Activated B cell treated with CpG ODN at 0.5 μM for 24 hours (primary cell): ENCODE measurements at places on chromosomes 1 and 21.
A peak's percentile ranks its signal among the peaks of the same experiment; 100 is the strongest.

- no peak for DNase-seq
Observed at GRCh38 chr1:226404904-226405222, 3.0 kb downstream of the PARP1 start.

- no peak for DNase-seq
Observed at GRCh38 chr1:43651902-43652301, 2.0 kb downstream of the KDM4A start.

DNA sequence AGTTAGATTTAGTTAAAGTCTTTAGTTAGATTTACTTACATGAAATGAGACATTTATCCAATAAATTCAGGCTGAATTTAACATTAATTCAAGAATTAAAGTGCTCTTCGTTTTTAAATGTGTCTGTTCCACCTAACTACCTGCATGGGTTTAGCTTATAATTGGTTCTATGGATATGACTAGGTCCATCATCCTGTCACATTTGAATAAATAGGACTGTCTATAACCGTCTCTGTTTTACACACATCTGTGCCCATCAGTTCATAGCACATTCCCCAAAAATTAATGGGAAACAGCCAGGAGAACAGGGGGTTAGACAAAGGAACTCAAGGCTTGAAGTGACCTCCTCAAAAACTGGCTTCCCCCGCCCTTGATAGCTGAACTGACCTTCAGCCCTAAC is 219.6 kb downstream of the MRPL39 start:
- no peak for DNase-seq

DNA sequence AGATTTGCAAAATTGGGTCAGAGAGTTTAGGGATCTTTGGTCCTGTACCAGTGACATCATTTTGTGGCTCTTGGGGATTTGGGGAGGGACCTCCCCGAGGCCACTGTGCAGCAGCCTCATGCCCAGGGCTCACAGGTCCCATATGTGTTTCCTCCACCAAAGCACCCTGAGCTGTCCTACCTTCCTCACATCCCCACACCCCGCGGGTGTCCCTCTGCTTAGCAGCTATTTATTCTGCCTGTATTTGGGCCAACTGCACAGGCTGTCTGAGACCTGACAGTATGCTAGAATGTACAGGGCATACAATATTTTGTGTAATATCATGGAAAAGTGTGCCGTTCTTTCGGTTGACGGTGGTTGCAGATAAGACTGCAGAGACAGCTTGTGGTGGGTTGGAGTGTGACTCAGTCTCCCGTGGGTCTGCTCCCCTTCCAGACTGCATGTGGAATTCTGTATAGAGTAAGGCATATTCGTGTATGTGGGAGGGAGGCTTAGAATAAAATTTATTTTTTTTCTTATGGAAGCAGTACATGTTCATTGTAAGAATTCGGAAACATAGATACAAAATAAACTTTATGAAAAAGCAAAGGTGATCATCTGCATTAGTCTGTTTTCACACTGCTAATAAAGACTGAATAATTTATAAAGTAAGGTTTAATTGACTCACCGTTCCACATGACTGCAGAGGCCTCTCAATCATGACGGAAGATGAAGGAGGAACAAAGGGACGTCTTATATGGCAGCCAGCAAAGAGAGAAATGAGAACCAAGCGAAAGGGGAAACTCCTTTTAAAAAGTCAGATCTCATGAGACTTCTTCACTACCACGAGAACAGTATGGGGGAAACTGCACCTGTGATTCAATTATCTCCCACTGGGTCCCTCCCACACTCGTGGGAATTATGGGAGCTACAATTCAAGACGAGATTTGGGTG is 84.4 kb downstream of the ADARB1 start:
- DNase-seq: no peak

DNA sequence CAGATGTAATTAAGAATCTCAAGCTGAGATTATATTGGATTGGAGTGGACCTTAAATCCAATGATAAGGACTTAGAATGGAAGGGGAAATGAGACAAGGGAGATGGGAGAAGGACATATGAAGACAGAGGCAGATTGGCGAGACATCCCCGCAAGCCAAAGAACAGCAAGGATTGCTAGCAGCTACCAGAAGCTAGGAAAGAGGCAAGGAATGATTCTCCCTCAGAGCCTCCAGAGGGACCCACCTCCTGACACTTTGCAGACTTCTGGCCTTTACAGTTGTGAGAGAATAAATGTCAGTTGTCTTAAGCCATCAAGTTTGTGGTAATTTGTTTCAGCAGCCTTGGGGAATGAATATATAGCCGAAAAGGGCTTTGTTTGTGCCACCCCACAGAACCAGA is 20.7 kb downstream of the METTL13 start:
- no peak for DNase-seq

- DNase-seq: peak; percentile 42
Observed at GRCh38 chr1:112956544-112957132, 642 bp upstream of the SLC16A1 start.

DNA sequence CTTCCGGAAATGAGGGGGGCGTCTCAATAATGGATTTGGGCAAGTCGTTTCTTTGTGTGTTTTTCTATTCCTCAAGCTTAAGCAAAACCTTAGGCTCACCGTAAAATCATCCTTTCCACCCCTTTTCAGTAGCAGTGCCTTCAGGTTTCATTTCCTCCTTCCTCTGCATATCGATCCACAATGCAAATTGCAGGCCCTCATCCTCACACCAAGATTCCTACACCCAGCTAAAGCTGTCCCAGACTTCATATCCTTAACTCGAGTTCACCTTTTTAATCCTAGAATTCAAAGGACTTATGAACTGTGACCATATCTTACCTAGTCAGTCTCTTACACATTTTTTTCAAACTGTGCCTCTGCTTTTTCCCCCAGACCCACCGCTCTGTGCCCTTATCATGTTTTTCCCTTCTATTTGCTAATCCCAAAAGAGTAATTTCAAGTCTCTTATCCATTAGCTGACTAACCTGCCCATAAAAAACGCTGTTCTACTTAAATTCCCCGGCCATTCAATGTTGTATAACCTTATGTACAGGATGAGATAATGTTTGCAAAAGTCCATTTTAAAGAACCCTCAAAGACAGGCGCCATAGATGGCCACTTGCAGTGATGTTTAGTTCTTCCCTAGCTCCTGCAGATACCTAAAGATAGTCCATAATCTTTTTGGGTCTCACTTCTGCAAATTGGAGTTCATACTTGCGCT is 1.5 kb downstream of the AKIRIN1 start:
- no peak for DNase-seq

DNA sequence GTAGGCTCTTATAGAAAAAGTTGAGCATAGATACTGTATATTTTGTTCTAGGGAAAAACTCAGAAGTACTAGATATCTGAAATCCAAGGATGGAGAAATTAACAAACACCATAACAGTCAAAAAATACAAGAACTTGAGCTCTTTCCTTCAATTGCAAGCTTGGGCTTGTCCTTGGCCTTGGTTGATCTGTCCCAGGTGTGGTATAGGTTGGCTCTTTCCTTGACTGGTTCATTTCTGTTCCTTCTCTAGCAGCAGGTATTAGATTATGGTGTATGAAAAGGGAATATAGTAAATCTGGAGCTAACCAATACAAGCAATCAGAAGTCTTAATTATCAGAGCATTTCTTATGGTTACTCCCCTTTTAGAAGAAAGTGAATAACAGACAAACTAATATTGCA is 198.6 kb downstream of the GPATCH2 start:
- DNase-seq: no peak

DNA sequence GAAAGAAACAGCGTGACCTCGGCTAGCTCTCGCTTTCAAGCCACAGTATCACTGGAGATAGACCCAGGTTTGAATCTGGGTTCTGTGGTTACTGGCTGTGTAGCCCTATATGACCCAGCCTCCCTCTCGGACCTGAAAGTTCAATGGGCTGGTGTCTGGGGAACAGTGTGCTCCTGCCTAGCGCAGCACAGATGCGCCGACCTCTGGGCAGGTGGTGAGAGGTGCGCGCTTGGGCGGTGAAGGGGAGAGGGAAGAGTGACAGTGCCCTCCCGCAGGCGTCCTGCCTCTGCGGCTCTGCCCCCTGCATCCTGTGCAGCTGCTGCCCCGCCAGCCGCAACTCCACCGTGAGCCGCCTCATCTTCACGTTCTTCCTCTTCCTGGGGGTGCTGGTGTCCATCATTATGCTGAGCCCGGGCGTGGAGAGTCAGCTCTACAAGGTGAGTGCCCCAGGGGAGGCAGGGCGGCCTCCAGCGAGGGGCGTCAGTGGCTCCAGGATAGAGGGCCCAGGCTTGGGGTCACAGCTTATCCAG is 10.5 kb downstream of the SERINC2 start:
- peak; percentile 65 for DNase-seq

GRCh38 chr1:193156822-193157142 is 29.6 kb downstream of the B3GALT2 start:
- no peak for DNase-seq

GRCh38 chr1:203189951-203190352 is 3.4 kb upstream of the CHI3L1 start:
- no peak for DNase-seq

DNA sequence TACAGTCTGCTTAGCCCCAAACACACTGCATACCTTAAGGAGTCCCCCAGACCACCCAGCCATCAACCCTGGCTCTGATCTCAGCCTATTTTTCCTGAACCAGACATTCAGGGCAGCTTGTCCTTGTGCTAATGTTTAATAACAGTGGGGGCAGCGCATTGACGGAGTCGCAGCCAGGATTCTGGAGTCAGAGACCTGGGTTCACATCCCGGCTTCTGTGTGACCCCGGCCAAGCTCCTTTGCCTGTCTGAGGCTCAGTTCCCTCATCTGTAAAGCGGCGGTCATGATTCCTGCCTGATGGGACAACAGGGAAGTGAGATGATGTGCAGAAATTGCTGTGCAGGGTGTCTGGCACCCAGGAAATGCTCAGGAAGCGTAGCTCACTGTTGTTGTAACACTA is 63.1 kb downstream of the MATN1 start:
- DNase-seq: no peak

GRCh38 chr1:205827623-205828022 is 14.6 kb upstream of the SLC41A1 start:
- no peak for DNase-seq

- DNase-seq: no peak
Observed at GRCh38 chr1:87185077-87185476, 143.6 kb upstream of the LMO4 start.

DNA sequence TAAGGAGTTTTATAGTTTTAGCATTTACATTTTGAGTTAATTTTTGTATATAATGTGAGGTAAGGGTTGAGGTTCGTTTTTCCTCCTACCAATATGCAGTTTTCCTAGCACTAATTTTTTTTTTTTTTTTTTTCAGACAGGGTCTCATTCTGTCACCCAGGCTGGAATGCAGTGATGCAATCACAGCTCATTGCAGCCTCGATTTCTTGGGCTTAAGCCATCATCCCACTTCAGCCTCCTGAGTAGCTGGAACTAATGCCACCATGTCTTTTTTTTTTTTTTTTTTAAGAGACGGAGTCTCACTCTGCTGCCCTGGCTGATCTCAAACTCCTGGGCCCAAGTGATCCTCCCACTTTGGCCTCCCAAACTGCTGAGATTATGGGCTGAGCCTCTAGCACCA is 2.5 kb upstream of the UBASH3A start:
- DNase-seq: no peak

- DNase-seq: no peak
Observed at GRCh38 chr1:207461649-207462048, 7.5 kb downstream of the CR2 start.

DNA sequence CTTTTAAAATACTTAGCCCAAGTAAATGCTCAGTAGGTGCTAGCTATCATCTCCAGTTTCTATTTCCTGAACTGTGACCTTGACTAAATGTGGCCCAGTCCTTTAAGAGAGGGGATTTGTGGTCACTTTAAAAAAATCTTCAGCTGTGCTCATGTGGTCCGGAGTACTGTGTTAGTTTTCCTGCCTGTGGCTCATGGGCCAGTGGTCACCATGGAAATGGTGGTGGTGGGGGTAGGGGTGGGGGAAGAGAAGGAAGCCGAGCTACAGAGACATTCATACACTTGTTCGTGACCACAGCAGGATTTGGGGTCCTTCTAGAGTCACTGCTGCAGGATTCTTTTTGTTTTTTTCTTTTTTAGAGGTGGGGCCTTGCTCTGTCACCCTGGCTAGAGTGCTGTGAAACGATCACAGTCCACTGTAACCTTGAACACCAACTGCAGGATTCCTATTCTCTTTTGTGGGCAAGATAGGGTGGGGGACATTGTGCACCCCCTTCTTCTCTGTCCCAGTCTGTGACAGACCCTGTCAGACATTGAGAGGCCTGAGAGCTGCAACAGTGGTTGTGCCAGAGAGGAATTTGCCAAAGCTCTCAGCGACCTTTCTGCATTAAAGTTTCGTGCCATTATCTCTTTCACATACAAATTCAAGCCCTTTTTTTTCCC is 25.8 kb downstream of the KIF26B start:
- no peak for DNase-seq

GRCh38 chr21:39637971-39638240 is 25.2 kb downstream of the B3GALT5 start:
- no peak for DNase-seq

DNA sequence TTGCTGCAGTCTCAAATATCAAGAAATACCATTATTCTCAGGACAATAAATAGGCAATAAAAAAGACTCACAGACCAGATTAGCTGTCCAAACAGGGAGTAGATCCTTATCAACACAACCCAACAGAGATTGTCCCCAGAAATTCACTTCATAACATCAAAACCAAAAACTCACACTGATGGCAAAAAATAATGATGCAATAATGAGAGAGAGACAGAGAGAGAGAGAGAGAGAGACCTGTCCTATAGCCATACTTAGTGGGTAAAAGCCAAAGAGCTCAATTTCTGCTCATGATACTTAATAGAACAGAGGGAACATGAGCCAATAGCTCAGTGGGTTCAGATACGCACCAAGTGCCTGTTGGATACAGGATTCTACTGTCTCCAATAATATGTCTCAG is 244.5 kb downstream of the FAM72C start:
- no peak for DNase-seq

- no peak for DNase-seq
Observed at GRCh38 chr1:69271587-69272125, 296.1 kb upstream of the LRRC7 start.

- DNase-seq: no peak
Observed at GRCh38 chr1:48235652-48236051, 13.1 kb downstream of the SLC5A9 start.

DNA sequence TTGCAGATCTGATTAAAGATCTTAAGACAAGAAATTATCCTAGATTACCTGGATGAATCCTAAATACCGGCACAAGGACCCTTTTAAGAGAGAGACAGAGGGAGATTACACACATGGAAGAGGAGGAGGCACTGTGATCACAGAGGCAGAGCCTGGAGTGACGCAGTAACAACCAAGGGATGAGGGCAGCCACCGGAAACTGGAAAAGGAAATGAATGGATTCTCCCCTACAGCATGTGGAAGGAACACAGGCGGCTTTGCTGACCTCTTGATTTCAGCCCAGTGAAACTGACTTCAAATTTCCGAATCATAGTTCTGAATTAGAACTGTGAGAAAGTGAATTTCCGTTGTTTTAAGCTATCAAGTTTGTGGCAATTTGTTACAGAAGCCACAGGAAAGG is 50.2 kb upstream of the IVNS1ABP start:
- no peak for DNase-seq

DNA sequence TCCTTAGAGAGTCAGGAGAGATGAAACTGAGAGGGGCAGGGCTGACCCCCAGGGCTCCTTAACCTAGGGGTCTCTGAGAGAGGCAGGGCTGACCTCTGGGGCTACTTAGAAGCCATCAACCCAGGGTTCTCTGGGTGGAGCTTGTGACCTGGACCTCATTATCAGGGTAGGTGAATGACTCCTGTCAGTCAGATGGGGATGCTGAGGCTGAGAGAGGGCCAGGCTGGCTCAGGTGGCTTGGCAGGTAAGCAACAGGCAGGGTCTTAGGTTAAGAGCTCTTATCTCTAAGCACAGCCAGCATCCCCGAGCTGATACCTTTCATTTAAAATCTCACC is 160.9 kb downstream of the PTPRU start:
- no peak for DNase-seq
